Stimulated activated CD8-positive, alpha-beta memory T cell treated with anti-CD3 and anti-CD28 coated beads, Interleukin-7, amount 100 ng/mL, for 1 hour (primary cell): ENCODE measurements at places on chromosomes 2 and 18.

GRCh38 chr2:133097666-133098065, 427.7 kb upstream of the LYPD1 start:
- no peak for DNase-seq

- DNase-seq = no peak
Observed at GRCh38 chr2:177889818-177890460, 182.6 kb downstream of the PDE11A start.

DNA sequence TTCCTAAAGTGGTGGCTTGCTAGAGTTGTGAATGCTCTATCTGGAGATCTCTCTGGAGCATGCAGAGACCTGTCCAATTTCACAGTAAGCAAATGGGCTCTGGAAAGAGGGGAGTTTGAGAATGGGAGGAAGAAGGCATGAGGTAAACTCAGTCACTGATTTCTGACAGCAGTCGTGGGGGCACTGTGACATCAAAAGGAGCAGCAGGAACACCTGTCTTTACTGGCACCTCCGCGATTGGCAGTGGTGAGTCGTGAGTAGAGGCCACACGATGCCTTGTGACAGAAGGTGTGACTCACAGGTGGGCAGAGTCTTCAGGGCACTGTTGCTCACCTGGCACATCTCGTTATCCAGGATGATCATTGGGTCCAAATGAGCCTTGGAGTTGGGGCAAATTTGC, 38.8 kb upstream of the CAVIN2 start:
- DNase-seq = no peak

- DNase-seq = no peak
Observed at GRCh38 chr18:43635397-43635796, 358.1 kb upstream of the SYT4 start.

DNA sequence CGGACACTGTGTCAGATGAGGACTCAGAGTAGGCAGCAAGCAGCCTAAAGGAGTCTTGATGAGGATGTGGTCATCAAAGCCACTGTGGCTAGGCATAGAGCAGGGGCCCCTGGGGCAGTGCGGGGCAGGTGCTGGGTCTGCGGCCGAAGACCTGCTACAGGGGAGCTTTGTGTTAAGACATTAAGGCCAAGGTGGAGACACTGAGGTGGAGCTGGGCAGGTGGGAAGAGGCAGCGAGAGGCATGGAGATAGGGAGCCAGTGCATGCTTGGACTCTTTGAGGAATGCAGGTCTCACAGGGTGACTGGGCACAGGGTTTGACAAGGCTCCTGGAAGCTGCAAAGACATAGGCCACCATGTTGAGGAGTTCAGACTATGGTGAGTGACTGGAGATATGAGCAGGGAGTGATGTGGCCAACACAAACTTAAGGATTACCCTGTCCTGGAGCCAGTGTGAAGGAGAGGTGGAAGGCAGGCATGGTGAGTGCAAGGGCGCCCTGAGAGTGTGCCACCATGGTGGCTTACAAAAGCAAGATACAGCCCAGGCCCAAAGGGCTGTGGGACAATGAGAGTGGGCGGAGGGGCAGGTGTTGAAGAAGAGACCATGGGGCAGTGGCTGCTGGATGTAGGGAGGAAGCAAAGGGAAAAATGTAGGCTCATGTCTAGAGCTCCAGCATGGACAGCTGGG, 450.9 kb upstream of the HS6ST1 start:
- DNase-seq = no peak

DNA sequence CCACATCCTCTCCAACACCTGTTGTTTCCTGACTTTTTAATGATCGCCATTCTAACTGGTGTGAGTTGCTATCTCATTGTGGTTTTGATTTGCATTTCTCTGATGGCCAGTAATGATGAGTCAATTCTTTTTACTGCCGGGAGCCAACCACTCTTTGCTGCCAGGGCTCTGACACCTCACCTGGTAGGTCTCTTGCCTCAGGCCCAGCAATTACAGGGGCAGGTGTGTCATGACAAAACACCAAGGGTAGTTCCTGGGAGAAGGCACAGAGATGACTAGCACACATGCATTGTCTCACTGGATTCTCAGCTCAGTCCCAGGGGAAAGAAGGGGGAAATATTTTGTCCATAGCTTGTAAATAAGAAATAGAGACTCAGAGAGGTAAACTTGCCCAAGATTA, 122.3 kb downstream of the CHST9 start:
- DNase-seq = no peak

GRCh38 chr2:170324640-170325046, 146.7 kb downstream of the MYO3B start:
- DNase-seq = no peak

DNA sequence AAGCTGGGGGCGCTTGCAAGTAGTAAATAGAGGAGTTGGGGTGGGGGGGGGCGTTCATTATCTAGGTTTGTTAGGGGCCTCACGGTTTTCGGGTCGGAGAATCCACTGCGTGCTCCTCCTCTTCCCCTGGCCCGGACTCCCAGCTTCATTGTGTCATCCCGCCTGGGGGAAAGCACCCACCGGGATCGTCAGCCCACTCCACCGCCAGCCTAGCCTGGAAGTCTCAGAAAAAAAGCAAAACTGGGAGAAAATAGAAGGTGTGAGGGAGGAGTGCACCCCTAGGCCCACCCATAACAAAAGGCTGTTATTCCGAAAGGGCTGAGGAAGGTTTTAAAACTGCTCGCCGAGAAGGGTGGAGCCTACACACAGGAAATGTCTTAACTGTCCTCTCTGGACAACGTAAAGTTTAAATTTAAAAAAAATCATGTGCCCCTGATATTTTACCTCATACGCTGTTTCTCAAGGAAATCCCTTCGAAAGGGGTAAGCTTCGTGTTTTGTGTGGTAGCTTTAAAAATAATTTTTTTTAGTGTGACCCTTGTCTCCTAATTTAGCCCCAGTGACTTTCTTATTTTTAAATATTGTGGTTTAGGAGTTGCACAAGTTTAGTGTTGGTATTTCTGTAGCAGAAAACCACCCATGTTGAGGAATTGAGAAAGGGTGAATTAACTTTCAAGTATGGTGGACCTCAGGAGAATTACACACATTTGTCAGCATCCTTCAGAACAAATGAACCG, 104.2 kb downstream of the SPTBN1 start:
- DNase-seq = no peak

GRCh38 chr2:120564213-120565094, 171.2 kb upstream of the GLI2 start:
- no peak for DNase-seq

- DNase-seq = no peak
Observed at GRCh38 chr18:48581206-48581605, 42.4 kb downstream of the CTIF start.

GRCh38 chr2:178331474-178332432, 119.2 kb downstream of the PRKRA start:
- no peak for DNase-seq

DNA sequence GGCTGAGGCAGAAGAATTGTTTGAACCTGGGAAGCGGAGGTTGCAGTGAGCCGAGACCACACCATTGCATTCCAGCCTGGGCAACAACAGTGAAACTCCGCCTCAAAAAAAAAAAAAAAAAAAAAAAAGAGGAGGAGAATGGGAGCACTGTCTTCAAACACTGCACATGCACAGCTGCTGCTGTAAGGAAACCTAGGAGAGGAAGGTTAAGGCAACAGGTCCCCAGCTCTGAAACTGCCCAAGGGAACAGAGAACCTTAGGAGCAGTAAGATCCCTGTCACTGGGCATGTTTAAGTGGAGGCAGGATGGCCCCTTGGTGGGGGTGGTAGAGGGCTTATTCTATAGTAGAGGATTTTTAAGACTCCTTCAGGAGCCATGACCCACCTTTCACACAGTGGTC, 111.2 kb downstream of the CLIP4 start:
- DNase-seq = no peak

DNA sequence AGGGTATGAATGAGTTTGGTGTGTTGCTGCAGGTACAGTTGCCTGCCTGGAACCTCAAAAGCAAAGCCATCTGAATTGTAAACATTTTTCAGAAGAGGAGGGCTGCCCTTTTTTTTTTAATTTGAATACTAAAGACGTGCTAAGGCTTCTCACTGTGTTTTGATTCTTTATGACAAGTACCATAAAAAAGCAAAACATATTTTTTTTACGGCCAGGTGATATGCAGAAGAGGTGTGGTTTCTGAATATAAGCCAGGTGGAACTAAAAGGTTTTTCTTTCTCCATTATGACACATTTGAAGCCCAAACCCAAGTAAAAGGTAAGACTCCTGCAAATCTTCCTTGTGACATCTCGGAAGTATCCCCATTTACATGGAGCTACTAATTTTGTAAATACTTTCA, 246.3 kb downstream of the IRS1 start:
- no peak for DNase-seq

GRCh38 chr2:238853218-238853617, 5.3 kb downstream of the TWIST2 start:
- DNase-seq = no peak

- no peak for DNase-seq
Observed at GRCh38 chr2:139201516-139201915, 421.3 kb upstream of the NXPH2 start.

- DNase-seq = no peak
Observed at GRCh38 chr2:125004106-125004800, 979.2 kb downstream of the CNTNAP5 start.

DNA sequence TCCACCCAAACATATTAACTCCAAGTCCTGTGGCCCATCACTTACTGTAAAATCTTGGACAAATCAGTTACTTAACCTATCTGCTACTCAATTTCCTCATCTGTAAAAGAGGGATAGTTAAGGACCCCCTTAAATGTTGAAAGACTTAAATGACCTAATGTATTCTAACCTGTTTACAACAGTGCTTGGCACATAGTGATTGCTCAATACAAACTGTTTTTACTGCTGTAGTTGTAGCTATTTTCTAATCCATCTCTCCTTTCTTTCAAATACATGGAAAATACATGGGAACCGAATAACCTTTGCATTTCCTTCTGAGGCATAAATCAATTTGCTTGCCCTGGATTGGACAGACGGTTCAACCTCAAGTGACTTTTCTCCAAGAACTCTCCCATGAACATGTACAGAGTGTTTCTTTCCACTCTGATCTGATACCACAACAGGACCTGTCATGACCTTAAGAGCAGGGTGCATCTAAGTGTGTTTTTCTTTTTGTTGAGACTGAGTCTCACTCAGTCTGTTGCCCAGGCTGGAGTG, 2.7 kb downstream of the LNPK start:
- no peak for DNase-seq

GRCh38 chr18:9809697-9810096, 76.1 kb upstream of the TXNDC2 start:
- DNase-seq = no peak

GRCh38 chr2:171244970-171245782, 84.5 kb upstream of the TLK1 start:
- DNase-seq = no peak

DNA sequence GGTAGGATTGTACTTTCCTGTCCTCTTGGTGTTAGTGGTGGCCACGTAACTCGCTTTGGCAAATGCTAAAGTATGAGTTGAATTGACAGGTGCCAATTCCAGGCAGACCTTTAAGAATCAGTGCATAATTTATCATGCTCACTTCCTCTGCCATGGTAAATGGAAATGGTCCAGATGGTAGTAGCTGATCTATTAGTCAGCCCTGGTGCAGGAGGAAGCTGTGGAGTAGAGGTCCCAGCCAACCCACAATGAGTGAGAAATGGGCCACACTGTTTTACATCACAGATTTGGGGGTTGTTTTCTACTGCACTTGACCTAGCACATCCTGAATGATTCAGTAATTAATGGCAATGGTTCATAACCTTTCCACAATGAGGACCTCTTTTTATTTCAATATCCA, 104.4 kb downstream of the RGPD3 start:
- no peak for DNase-seq

DNA sequence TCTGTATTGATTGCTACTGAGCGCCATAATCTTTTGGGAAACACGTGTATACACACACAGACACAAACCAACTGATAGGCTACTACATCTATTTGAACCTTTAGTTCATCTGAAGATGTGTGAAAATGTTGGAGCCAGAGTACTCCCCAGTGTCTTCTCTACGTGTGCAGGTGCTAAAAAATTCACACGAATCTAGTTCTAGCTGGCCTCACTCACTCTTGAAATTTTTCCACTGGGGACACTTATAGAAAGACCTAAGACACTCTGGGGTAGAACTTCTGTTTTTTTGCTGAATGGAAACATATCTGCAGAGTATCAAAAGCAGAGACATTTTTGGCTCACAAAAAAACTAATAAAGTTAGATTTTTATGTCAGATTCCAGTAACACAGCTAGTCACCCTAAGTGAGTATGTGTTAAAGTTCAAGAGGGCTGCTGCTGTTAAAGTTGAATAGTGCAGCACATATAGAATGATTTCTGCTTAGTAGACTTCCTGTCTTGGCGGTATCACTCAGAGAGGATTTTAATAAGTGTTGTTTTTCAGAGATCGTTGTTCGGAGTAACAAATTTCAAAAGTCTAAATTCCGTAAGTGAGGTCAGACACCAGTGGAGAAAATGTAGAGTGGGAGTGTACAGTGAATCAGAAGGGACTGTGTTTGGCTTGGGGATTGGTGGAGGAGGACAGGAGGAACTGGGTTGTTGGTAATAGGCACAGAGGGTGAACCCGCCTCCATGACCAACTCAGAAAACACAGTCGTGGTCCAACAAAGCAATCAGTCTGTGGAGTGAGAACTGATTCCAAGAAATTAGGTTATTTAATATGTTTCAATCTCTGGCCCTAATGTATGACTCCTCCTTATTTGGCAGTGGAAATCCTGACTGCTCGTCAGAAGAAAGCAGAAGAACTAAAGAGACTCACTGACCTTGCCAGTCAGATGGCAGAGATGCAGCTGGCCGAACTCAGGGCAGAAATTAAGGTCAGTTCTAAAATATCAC, 43.1 kb downstream of the KCTD18 start:
- no peak for DNase-seq

DNA sequence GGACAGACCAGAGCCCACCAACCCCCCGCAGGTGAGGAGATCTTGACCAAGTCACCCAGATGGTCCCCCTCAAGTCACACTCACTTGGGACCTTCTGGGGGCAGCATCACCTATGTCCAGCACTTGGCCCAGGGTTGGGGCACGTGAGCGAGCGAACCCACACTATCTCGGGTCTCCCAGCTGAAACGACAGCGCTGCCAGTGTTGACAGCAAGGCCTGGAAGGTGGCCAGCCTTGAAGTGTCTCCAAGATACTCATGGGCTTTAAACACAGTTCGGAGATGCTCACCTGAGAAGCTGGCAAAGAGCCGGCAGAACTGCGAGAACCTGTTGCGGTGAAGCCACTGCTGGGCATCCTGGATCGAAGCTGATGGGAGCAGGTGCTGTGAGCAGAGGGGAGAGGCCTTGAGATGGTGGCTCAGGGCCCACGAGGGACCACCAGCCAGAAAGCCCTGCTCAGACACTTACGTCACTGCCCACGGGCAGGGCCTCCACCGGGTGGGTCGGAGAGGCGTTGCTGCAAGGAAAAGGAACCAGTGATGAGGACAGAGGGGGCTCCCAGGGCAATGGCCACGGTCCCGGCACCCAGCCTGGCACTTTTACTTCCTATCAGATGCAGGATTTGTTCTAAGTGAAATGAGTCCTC, 47.5 kb downstream of the TFCP2L1 start:
- DNase-seq = no peak
